Thoracic aorta (tissue), 2 donors: ENCODE measurements at places on chromosomes 11 and 22.

- DNase-seq = no peak
These were observed 37.3 kb downstream of the PAMR1 start for GRCh38 chr11:35488117-35488516.

GRCh38 chr22:22928666-22929380 is 41.2 kb downstream of the IGLL5 start:
- no peak for DNase-seq

GRCh38 chr22:28855355-28856094 is 27.8 kb upstream of the ZNRF3 start:
- no peak for DNase-seq

GRCh38 chr22:50083462-50084079 is 1.7 kb downstream of the MLC1 start:
- no peak for DNase-seq

- no peak for DNase-seq
These were observed 601.0 kb upstream of the KIRREL3 start for GRCh38 chr11:127601578-127601977.

- no peak for DNase-seq
These were observed 137.8 kb upstream of the UBASH3B start for GRCh38 chr11:122517403-122518379.

DNA sequence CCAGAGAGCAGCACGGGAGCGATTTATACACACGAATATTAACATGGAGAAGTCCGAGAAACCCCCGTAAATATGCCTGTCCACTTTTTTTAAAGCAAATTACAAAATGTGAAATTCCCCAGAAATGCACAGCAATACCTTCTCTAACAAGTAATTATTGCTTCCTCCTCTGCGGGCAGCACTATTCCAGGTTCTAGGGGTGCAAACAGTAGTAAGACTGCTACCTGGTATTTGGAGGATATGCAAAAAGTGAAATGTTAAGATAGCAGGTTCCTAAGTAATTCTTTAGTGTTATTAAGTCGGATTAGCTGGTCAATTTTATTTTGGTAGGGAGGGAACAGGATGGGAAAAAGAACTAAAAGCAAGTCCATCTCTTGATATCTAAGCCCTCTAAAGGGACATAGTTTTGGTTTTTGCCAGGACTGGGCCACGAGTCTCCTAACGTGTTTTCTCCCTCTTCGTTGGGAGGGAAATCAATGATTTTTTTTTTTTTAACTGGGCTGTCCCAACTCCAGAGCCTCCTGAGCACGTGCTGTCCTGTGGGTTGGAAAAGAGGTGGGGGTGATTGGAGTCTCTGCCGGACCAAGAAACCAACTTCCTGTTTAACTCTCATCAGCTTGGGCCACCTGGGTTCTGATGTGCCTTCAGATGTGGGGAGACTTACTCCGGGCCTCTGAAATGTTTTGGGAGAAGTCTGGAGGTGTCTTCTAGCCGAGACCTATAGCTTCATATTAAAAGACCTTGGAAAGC is 1.7 kb upstream of the XBP1 start:
- DNase-seq = no peak

GRCh38 chr11:36239636-36240035 is 49.6 kb downstream of the COMMD9 start:
- no peak for DNase-seq

- DNase-seq = no peak
These were observed 41.2 kb downstream of the SNX19 start for GRCh38 chr11:130874955-130875531.

DNA sequence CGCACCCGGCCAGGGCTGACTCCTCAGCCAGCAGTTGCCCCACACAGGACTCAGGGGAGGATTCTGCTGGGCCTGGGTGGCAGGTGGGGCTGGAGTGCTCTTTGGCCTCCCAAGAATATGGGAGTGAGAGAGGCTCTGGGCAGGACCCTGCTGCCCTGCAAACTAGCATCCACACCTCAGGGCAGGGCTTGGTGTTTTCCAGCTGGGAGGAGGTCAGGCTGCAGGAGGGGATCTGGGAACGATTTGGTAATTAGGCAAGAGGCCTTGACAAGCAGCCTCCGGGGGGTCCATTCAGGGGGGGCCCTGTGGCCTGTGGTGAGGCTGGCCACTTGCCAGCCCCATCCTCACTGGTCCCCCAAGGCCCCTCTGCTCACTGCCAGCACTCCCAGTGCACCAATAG is 35.8 kb downstream of the WNT11 start:
- no peak for DNase-seq

GRCh38 chr22:40256516-40256915 is 78.8 kb downstream of the TNRC6B start:
- no peak for DNase-seq

DNA sequence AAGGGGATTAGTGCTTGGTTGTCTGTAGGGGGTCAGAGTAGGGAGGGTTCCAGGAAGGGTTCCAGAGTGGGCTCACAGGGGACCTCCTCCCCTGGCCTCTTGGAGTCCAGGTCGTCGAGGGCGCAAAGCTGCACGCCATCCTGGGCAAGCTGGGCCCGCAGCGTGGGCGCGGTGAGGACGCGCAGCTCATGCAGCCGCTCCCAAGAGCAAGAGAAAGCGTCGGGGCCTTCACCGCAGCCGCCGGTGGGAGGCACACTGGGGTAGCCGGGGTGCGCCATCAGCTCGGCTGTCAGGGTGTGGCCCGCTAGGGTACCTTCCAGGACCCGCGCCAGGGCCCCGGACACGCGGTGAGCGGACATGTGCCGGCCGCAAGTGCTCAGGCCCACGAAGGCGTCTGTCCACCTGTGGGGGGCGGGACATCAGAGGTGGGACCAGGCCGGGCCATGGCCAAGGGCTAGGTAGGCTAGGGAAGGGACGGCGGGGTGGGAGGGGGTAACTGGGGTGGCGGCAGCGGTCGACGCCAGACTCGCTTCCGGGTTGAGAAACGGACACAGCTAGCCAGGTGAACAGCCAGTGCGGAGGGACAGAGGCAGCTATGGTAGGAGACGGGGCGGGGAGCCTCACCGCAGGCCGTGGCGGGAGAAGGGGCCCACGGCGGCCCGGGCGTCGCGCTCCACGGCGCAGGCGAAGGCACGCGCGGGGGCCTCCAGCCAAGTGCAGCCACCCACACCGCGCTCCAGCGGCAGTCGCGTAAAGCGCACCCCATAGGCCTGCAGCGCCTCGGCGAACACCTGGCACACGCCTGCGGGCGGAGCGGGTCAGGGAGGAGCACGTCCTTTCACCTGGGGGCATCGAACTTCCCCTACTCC is 1.2 kb downstream of the YDJC start:
- DNase-seq = no peak

DNA sequence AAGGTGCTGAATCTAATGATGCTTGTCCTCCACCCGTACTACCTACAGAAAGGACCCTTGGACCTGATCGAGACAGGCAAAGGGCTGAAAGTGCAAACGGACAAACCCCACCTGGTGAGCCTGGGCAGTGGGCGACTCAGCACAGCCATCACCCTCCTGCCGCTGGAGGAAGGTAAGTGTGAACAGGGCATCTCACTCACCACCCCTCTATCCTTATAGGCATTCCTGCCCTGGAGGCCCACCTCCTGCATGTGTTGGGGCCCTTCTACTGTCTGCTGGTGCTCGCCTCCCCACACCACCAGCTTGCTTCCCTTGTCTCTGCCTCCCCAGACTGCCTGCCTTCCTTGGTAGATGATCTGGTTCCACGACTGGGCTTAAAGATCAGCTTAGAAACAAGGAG is 7.1 kb downstream of the PHLDB1 start:
- DNase-seq = no peak

- DNase-seq = no peak
These were observed 95.5 kb upstream of the TMEM45B start for GRCh38 chr11:129720156-129720555.
